Cardiac fibroblast (primary cell): ENCODE measurements at places on chromosomes 3 and 15.

DNA sequence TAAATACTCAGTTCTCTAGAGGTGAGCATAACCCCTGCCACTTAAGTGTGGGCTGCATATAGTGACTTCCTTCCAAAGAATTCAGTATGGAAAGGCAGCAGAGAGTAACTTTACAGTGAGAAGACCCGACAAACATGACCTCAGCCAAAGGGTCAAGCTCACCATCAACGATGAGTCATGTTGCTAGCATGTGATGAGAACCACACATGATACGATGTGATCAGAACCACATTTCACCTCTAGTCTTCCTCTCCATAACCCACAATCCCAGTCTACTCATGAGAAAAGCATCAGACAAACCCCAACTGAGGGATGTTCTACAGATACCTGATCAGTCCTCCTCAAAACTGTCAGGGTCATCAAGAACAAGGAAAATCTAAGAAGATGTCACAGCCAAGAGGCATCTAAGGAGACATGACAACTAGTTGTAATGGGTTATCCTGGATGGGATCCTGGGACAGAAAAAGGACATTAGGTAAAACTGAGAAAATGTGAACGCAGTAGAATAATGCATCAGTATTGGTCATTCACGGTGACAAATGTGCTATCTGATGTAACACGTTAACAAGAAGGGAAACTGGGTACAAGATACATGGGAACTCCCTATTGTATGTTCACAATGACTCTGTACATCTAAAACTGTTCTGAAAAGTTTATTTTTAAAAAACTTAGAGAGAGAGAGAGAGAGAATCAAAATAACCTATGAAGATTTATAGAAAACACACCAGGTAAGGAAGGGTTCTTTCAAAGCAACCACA is 28.3 kb downstream of the SEC61A1 start:
- DNase-seq, result peak; percentile 82

GRCh38 chr3:18483226-18483625 is 58.1 kb upstream of the SATB1 start:
- no peak for DNase-seq

GRCh38 chr3:66053550-66054094 is 14.9 kb upstream of the MAGI1 start:
- peak; percentile 67 for DNase-seq

- no peak for DNase-seq
These were observed 19.1 kb upstream of the RIOX2 start for GRCh38 chr3:97991293-97991682.
